Stimulated activated naive CD4-positive, alpha-beta T cell (primary cell): ENCODE measurements at places on chromosomes 1 and 21.

DNA sequence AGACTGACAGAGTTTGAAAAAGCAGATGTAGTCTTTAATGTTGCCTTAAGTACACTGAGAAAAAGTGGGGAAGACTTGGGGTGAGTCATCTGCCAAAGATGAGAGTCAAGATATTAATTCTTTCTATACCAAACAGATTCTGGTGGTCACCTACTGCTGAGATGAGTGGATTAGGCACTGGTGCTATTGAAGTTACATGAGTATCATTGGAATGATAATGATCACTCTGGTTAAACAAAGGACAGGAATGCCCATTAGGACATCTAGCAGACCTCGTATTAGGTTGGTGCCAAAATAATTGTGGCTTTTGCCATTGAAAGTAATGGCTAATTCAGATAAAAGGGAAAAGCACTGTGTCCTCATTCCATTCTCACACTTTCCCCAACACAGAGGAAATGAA lies 1588.9 kb downstream of the KCNT2 start:
- no peak for DNase-seq

DNA sequence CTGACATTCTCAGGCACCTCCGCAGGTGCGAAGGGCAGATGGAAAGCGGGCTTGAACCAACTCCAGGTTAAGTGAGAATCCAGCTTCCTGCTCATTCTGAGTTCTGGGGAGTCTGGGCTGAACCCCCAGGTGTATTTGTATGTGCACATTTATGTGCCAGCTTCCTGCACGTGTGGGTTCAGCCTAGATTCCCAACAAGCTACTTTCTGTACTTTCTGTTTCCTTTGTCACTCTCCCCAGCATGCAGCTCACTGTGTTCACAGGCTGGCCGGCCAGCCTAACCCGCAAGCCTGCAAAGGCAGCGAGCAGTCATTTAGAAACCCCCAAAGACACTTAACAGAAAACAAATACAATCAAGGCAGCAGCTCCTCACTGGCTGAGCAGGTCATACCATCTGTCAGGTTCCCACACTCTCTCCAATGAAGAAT lies 1.3 kb upstream of the IL19 start:
- DNase-seq: peak; percentile 15

- DNase-seq: no peak
Observed at GRCh38 chr1:209202830-209203532, 380.5 kb upstream of the CAMK1G start.

GRCh38 chr1:184915463-184916090 lies 58.7 kb downstream of the NIBAN1 start:
- no peak for DNase-seq

DNA sequence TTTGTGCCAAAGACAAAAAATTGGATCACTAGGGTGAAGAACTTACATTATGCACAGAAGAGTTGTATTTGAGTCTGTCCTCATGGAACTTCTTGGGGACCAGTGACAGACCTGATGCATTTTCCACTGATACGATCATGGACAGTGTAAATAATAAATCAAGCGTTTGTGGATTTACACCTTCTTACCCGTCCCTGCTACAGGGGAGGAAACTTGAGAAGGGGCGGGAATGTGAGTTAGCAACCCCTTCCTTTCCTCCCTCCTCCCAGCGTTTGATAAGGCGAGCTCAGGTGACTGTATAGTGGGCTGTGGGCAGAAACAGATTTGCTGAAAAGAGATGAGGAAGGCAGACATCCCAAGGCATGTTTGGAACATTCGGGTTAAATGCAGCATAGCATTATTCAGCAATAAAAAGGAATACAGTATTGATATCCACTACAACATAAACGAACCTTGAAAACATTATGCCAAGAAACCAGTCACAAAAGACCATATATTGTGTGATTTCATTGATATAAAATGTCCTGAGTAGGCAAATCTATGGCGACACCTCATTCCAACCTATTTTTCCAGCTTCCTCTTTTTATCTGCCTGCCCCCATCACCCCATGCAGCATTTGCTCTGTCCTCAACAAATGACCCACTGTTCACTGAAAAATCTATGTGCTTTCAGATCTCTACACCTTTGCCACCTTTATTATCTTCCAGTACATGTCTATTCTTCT lies 128.7 kb downstream of the ZZZ3 start:
- no peak for DNase-seq

GRCh38 chr21:18443701-18444100 lies 40.1 kb upstream of the TMPRSS15 start:
- DNase-seq: no peak

- DNase-seq: peak; percentile 4
Observed at GRCh38 chr1:147252540-147252939, 10.1 kb downstream of the CHD1L start.

DNA sequence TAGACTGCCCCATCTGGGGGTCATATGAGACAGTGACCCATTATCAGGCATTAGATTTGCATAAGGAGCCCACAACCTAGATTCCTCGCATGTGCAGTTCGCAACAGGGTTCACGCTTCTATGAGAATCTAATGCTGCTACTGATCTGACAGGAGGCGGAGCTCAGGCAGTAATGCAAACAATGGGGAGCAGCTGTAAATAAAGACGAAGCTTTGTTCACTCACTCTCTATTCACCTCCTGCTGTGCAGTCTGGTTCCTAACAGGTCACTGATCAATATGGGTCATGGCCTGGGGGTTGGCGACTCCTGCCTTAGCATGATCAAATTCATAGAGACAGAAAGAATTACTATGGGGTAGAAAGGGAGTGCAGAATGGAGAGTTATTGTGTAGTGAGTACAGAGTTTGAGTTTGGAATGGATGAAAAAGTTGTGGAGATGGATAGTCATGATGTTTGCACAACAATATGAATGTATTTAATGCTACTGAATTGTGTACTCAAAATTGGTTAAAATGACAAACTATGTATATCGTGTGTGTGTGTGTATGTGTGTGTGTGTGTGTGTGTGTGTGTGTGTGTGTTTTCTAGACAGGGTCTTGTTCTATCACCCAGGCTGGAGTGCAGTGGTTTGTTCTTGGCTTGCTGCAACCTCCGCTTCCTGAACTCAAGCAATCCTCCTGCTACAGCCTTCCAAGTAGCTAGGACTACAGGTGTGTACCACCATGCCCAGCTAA lies 42.2 kb downstream of the BTF3L4 start:
- no peak for DNase-seq

DNA sequence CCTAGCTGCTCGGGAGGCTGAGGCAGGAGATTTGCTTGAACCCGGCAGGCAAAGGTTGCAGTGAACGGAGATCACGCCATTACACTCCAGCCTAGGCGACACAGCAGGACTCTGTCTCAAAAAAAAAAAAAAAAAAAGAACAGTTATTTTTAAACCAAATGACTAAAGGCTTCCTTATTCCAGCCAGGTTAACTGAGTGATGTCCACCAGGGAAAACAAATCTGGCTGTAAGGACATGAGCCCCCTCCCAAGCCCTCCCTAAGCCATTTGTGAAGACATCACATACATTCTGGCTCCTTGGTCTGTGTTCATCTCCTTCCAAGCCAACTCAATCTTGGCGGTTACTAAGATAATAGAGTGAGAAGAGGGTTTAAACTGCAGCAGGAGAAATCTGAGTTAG lies 8.2 kb downstream of the TMCC2 start:
- no peak for DNase-seq

DNA sequence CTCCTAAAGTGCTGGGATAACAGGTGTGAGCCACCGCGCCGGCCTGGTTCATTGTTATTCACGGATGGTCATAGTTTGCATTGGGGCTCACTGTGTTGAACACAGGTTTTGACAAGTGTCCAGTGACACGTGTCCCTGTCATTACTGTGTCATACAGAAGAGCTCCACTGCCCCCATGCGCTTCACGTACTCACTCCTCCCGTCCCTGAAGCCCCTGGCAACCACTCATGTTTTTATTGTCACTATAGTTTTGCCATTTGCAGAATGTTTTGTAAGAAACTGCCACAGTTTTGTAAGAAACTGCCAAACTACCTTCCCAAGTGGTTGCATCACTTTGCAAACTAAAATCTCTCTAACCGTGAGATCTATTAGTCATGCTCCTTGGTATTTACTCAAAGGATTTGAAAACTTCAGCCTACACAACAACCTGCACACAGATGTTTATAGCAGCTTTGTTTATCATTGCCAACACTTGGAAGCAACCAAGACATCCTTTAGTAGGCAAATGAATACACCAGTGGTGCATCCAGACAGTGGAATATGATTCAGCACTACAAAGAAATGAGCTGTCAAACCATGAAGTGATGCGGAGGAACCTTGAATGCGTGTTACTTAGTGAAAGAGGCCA lies 163.2 kb upstream of the COL6A1 start:
- no peak for DNase-seq

DNA sequence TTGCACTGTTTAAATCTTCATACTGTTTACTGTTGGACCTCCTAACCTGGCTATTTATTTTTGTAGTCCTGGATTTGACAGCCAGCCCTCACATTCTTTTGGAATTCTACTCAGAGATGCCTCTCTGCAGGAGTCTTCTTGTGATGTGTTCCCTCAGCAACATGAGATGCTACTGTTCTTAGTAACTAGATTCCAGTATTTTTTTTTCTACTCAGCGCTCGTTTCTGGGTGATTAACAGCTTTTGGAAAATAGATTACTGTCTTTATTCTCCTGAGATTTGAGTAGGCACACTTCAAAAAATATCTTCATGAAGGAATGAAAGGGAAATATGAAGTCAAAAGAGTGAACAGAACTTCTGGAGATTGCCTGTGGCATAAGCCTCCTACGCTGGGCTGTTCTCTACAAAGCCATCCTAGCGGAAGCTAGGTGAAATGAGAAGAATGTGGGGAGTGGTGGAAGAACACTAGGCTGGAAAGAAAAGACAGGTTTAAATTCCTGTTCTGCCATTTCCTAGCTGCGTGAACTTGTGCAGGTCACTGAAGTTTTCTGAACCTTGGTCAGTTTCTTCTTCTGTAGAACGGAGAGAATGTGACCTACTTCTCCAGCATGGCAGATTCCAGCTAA lies 75.9 kb downstream of the LRRC8C start:
- DNase-seq: no peak
